Fibroblast of pulmonary artery (primary cell): ENCODE measurements at places on chromosomes 2 and 18.

- no peak for DNase-seq
Measured at GRCh38 chr2:149739883-149740265, 152.3 kb upstream of the MMADHC start.

DNA sequence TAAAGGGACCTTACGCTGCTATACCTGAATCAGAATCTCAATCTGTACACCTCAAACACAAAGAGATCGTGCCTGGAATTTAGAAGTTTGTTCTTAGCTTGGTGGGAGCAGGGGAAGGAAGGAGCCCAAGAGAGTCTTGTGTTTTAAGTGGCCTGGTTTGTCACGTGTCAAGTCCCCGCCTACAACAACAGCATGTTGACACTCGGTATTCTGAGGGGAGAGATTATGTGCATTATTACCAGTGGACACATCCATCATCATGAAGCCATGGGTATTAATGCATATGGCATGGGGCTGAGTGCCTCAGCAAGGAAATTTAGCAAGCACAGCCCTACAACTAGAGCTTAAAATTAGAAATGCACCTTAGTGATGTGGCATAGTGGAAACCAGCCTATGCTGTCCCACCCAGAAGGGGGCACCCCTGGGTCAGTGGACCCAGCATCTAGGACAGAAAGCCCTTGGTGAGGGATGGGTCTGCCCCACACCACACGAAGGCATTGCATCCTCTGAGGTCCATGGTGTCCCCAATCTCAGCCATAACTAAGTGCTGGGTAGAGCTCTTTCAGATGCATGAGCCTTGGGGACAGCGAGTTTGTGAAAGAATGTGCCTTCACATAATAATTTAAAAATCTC, 138.7 kb downstream of the MGAT5 start:
- DNase-seq = no peak

GRCh38 chr2:100653449-100654035, 90.7 kb downstream of the PDCL3 start:
- DNase-seq = no peak

GRCh38 chr2:169540146-169540545, 30.6 kb downstream of the KLHL41 start:
- DNase-seq = no peak

DNA sequence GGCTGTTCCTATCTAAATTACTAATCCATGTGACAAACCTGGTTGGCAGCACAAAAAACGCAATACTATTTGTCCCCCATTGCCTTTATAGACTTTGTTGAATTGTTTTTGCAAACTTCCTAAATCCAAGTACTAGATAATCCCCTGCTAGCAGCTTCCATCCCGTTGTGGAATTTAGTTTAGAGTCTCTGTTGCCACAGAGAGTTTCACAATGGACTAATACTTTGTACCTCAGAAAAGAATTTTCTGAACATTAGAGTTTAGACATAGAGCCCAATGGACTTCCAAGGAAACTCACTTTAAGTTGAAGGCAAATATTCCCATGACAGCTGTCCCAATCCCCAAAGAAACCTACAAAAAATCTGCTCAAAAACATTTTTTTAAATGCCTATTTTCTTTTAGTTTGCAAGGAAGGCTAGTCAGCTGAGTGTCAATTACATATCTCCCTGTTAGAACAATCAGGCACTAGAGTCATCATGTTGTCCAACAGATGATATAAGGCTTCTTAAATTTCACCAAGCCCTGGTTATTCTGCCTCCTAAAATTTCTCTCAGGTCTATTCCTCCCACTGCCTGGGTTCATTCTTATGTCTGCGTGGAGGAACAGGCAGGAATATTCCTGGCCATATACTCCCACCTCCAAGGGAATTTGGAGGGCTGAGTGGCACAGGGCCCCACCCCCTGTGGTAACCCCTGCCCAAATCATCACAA, 27.2 kb downstream of the RNF152 start:
- DNase-seq = peak; percentile 35
